ENCODE measurements at places on chromosomes 12 and 14. TPM values are rescaled to one million over a fixed set of nuclear protein-coding genes. Genes with fewer than 3 reads are reported as not detected.

GPR68 gene
- 2.1 TPM for total RNA-seq

ZNF605 gene
- total RNA-seq, result 25.1 TPM

OR6C74 gene
- total RNA-seq, result not detected

DEPDC4 gene
- total RNA-seq, result 1.6 TPM

C12orf54 gene
- total RNA-seq, result not detected

RTL1 gene
- total RNA-seq, result 0.49 TPM

COX8C gene
- not detected for total RNA-seq

MYF6 gene
- 19.2 TPM for total RNA-seq

NID2 gene
- total RNA-seq, result 111 TPM

TAS2R10 gene
- 5.8 TPM for total RNA-seq

PHETA1 gene
- total RNA-seq, result 8.0 TPM

TMTC1 gene
- total RNA-seq, result 39.4 TPM

SYNE3 gene
- total RNA-seq, result 10.5 TPM

ALDH1L2 gene
- 23.9 TPM for total RNA-seq

GARIN6 gene
- total RNA-seq, result not detected

All from camera-type eye (tissue), 1 donor.